ENCODE measurements at places on chromosomes 6 and 20.

DNA sequence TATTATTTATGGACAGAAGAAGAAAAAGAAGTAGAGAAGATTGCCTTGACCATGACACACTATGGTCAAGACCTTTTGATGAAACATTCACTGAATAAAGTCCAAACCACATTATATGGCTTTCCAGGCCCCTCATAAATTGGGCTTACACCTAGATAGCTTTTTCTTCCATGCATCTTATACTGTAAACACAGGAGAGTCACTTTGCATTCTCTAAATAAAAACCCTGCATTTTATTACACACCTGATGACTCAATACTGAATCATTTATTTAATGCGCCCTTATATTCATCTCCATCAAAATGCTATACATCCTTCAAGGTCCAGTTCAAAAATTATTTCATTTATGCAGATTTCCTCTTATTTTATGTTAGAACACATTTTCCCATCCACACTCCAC, 78.0 kb downstream of the COL21A1 start:
- no peak for DNase-seq

GRCh38 chr20:57378646-57379262, 12.4 kb upstream of the RBM38 start:
- no peak for DNase-seq

DNA sequence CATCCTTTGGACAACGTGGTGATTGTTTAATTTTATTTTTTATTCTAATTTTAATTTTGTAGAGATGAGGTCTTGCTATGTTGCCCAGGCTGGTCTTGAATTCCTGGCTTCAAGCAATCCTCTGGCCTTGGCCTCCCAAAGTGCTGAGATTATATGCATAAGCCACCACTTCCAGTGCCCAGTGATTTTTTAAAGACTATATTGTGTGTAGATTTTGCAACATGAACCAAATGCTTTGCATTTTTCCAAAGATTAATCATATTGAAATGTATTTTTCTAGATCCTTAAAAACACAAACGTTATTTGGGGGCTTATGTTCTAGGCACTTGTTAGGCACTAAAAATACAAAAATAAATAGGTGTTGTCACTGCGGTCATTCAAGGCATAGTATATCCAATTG, 117.6 kb upstream of the CCN2 start:
- no peak for DNase-seq

GRCh38 chr20:59774921-59775686, 158.3 kb downstream of the SYCP2 start:
- no peak for DNase-seq

- no peak for DNase-seq
Measured at GRCh38 chr6:33384581-33385020, 7.0 kb upstream of the KIFC1 start.

GRCh38 chr6:19454001-19454720, 383.0 kb upstream of the ID4 start:
- DNase-seq = no peak

DNA sequence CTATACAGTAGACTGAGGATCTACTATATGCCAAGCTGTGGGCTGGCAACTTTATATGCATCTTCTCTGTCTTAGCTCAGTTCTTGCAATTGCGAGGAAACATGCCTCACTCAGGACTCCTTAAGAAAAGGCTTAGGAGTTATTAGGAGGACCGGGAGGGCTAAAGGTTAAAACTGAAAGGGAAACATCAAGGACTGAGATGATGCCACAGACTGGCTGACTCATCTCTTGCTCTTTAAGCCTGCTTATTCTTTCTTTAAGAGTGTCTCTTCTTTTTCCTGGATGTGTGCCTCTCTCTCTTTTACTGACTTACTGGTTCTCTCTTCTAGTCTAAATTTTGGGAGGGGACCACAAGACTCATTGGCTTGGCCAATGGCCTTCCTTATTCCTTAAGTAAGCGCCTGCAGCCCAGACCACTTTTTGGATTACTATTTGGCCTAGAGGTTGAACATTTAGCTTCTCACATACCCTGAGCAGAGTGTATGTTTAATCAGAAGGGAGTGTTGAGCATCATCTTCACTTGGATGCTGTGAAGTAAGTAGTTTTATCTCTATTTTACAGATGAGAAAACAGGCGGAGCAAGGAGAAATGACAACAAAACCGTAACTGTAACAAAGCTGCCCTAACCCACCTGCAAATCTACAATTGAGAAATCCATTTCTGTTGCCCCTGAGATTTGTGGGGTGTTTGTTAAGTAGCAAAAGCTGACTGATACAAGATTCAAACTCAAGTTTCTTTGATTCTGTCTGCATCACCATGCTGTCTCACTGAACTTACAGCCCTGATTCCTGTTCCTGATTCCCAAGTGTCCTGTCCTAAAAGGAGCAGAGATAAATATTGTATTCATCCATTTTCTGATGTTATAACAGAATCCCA, 7.2 kb upstream of the SDC4 start:
- no peak for DNase-seq

- DNase-seq = no peak
Measured at GRCh38 chr20:44541992-44542391, 20.1 kb upstream of the SERINC3 start.

- DNase-seq = no peak
Measured at GRCh38 chr20:24503352-24503931, 34.0 kb downstream of the SYNDIG1 start.

DNA sequence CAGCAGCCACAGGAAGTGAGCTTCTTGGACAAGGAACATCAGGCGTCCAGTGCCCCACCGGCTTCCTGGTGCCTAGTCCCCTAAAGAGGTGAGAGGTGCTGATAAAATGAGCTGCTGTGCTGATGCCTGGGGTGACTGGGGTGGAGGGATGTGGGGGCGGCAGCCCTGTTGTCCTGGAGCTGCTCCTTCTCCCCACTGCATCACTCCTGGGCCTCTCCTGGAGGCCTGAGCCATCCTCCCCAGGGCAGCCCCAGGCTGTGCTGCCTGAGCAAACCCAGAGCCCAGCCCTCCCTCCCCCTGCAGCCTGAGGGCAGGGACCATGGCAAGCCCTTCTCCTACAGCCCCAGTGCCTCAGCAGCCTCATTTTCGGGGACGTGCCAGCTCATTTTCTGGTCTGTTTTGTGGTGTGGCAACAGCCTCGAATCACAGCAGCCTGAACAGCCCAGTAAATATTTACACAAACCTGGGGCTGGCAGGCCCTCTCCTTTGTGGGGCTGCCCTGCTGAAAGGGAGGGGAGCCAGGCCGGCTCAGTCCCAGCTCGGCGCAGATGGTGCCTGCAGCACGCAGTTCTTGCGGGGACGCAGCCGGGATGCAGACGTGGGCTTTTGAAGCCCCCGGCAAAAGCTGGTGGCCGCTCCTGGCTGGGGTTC, 259.9 kb downstream of the DLL1 start:
- DNase-seq = peak; percentile 81

- DNase-seq = peak; percentile 70
Measured at GRCh38 chr6:168121303-168121665, 42.3 kb upstream of the FRMD1 start.

- DNase-seq = no peak
Measured at GRCh38 chr6:100336876-100337275, 127.8 kb downstream of the SIM1 start.

GRCh38 chr6:10624836-10625235, 69.6 kb downstream of the C6orf52 start:
- DNase-seq = no peak

- DNase-seq = no peak
Measured at GRCh38 chr20:31638317-31638716, 605 bp downstream of the COX4I2 start.

GRCh38 chr6:10791673-10792072, 44.1 kb downstream of the TMEM14B start:
- no peak for DNase-seq

- DNase-seq = no peak
Measured at GRCh38 chr6:44373787-44374186, 13.7 kb upstream of the CDC5L start.

GRCh38 chr20:13526551-13526950, 112.2 kb downstream of the TASP1 start:
- no peak for DNase-seq

- no peak for DNase-seq
Measured at GRCh38 chr6:156582509-156582992, 194.6 kb upstream of the ARID1B start.

DNA sequence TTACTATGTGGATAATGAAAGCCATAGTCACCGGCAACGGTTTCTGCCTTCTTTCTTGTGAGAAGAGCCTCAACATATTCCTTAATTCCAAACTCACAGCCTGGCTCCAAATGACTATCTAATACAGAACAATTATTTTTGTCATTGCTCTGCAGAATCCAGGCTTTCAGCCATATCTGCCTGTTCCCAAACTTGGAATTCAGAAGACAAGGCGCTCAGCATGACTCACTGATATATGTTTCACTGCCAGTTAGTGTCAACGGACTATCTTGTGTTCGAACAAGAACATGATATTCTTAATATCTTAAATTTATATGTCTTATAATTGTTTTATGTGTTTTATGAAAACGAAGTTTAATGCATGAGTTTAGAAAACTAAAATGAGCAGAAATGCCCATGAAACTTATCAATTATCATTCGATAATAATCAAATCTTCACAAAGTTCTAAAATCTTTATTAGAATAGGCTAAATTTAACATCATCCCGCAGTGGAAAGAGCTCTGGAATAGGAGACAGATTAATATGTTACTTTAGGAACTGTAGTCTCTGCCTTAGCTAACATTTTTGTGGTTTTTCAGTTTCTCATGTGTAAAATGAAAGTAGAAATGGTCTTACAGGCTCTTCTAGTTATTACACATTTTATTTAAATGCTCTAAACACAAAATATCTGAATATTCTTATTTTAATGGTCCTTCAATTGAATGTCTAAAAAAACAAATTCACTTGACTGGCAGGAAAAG, 669.3 kb upstream of the GJE1 start:
- no peak for DNase-seq

- DNase-seq = no peak
Measured at GRCh38 chr6:30981942-30982772, 1.4 kb upstream of the MUC21 start.

DNA sequence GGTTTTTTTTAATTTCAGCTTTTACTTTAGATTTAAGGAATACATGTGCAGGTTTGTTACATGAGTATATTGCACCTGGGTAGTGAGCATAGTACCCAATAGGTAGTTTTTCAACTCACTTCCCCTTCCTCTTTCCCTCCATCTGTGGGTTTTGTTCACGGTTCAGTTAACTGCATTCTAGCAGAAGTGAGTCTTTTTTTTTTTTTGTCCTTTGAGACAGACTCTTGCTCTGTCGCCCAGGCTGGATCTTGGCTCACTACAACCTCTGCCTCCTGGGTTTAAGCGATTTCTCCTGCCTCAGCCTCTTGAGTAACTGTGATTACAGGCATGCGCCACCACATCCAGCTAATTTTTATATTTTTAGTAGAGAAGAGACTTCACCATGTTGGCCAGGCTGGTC, 8.7 kb downstream of the UBR2 start:
- no peak for DNase-seq

DNA sequence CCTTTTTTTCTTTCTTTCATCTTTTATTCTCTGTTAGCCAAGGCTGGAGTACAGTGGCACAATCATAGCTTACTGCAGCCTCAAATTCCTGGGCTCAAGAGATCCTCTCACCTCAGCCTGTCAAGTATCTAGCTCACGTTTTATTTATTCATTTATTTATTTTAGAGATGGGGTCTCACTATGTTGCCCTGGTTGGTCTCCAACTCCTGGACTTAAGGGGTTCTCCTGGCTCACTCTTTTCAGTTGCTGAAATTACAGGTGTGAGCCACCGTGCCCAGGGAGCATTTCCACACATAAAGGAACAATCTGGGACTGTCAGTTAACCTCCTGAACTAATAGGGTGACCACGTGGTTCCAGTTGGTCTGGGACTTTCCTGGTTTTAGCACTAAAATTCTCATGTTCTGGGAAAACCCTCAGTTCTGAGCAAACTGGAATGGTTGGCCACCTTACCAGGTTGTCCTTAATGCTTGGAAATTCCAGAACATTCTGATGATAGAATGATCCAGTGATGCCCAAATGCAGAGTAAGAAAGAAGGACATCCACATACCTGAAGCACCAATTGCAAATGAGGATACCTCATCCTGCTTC, 105.5 kb upstream of the ZNF217 start:
- DNase-seq = no peak

GRCh38 chr6:106474466-106474865, 113.9 kb downstream of the CRYBG1 start:
- no peak for DNase-seq

DNA sequence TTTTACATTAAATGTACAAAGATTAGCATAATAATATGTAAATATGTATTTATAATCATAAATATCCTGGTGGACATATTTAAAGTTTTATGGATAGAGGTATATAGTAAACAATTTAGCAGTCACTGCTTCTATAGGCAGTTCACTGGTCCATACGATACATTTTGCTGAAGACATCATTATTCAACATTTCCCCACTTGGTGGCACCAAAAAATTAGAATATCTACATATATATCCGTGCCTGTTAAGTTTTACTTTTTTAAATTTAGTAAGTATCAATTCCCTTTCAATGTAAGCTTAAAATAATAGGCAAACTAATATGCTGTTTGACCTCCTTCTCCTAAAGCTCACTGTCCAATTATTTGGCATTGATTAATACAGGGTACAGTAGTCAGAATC, 64.2 kb downstream of the LMBRD1 start:
- DNase-seq = no peak

DNA sequence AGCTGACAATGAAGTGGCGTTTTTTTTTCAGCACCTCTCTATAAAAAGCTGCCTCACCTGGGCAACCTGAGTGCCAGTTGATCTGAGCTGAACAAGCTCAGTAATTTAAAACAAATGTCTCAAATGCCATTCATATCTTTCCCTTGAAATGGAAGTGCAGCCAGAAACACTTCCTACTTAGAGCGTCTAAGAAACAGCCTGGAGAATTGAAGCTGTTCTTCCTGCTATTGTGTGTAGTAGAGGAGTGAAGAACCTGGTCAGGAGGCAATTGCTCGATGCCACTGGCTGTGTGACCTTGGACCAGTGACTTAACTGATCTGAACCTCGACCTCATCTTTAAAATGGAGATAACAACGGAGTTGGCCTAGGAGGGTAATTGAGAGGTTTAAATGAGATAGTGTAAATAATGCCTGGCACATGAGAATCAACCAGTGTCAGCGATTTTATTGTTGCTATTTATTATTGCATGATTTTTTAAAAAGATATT, 95.4 kb upstream of the FOXQ1 start:
- DNase-seq = no peak

GRCh38 chr6:27318973-27319372, 6.9 kb upstream of the POM121L2 start:
- DNase-seq = no peak

GRCh38 chr6:158042245-158042798, 60.7 kb downstream of the SYNJ2 start:
- DNase-seq = no peak

DNA sequence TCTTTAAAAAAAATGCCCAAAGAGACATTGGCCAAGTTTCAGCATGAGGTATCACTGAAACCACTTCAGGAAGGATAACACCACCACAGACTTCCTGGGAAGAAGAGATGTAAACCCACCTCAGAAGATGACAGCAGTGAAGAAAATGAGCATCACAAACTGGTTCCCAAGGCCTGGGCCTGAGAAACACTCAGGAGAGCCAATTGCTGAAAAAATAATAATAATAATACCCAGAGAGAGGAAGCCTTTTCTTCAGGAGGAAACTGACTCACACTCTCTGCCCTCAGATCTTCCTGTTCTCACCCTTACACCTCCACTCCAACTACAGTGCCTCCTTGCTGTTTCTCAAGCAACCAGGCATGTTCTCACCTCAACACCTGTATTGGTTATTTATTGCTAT, 68.1 kb upstream of the MAFB start:
- DNase-seq = no peak

GRCh38 chr6:13377054-13377758, 48.9 kb upstream of the TBC1D7 start:
- DNase-seq = no peak
